ENCODE measurements at places on chromosomes 11 and 22. TPM values are rescaled to one million over a fixed set of nuclear protein-coding genes. Genes with fewer than 3 reads are reported as not detected.
A peak's percentile ranks its signal among the peaks of the same experiment; 100 is the strongest.

OR8G5 gene
- total RNA-seq = not detected

DNA sequence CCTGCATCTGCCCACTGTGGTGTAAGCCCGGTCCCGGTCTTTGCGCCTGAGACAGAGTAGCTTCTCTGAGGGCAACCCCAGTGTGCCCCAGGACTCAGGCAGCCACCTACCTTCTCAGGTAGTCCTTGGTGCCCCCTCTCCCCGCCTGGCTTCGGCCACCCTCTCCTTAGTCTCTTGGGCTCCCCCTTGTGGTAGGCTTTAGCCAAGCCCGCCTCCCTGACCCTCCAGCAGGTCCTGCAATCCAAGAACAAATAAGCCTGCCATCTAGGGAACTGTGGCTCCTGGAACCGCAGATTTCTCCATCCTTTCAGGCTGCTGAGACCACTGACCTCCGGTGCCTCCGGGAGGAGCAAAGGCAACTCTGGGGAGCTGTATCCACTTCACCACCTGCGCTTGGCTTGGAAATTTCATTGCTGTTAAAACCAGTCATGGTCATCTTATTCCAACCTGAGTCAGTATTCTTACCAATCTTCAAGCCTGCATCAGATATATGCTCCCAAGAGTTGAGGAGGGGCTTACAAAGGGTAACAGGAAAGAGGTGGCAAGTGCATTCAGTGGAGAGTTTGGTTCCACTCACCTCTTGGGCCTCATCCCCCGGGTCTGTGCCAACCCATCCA lies 52.8 kb upstream of the TENM4 start:
- peaks cover 5% of the 10 kb centered on the region for H3K27me3 ChIP-seq
- no peaks in the 10 kb centered on the region for H3K36me3 ChIP-seq
- no peak overlapping the region for H3K27ac ChIP-seq

- H3K4me1 ChIP-seq = peaks cover 31% of the 10 kb centered on the region
- no peak overlapping the region for H3K27ac ChIP-seq
Observed at GRCh38 chr11:115924744-115925567, 420.7 kb upstream of the CADM1 start.

DNA sequence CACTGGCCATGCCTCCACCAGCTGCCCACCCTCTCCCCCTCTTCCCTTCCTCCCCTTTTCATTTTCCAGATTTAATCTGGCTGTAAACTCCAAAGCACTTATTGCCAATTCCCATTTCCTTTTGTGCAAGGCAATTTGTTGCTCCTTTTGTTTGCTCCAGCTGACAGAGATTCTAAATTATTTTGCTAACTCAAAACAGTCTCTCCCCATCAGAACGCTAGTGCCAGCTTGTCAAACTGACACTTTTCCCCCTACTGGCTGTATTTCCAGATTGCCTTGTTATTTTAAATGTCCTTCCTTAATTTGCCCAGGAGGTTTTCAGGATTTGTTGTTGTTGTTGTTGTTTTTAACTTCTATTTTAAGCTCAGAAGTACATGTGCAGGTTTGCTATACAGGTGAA lies 57.0 kb upstream of the PAK1 start:
- no peaks in the 10 kb centered on the region for H3K36me3 ChIP-seq
- H3K4me1 ChIP-seq = no peaks in the 10 kb centered on the region
- H3K27me3 ChIP-seq = no peaks in the 10 kb centered on the region
- no peak overlapping the region for H3K27ac ChIP-seq

- no peak overlapping the region for H3K27ac ChIP-seq
- peaks cover 9% of the 10 kb centered on the region for H3K4me1 ChIP-seq
Observed at GRCh38 chr11:72239313-72239848, 4.6 kb downstream of the PHOX2A start.

DNA sequence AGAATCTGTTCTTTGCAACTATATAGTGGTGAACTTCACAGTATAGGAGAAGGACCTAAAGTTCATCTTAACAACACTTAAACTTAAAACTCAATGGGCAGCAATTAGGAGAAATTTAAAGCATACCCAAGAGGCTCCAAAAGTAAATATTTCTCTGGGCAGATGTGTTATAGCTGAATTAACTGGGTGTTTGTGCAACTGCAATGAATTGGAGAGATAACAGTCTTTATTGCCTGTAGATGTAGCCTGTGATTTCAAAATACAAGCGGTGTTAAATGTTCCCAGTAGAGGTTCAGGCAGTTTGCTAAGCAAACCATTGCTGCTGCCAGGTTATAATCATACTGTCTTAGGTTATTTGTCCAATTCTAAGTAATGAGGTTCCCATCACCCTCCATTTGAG lies 294.1 kb upstream of the MTNR1B start:
- H3K27ac ChIP-seq = no peak overlapping the region
- H3K4me1 ChIP-seq = peaks cover 7% of the 10 kb centered on the region
- no peak overlapping the region for H3K4me3 ChIP-seq
- DNase-seq = no peak
- H3K36me3 ChIP-seq = no peaks in the 10 kb centered on the region
- H3K27me3 ChIP-seq = no peaks in the 10 kb centered on the region

DNA sequence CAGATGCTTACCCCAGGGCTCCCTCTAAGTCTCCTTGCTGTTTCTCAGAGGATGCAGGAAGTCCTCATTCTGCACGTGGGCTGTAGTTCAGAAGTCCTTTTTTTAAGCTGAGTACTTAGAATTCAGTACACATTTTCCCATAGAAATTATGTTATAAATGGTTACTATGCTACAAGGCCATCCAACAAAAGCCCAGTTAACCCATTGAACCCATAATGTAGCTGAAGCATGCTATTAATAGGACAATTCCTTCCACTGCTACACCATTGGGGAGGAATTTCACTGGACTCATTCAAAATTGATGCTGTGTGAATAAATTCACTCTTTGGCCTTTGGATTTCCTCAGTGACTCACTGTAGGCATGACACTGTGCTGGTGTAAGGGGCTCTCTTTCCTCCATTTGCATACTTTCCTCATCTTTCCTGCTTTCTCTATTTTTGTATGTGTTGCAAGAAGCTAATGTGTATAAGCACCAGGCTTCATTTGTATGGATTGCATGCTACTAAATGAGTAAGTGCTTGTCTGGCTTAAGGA lies 148.0 kb downstream of the NTM start:
- H3K4me3 ChIP-seq = no peak overlapping the region
- DNase-seq = no peak
- no peaks in the 10 kb centered on the region for H3K4me1 ChIP-seq
- H3K36me3 ChIP-seq = no peaks in the 10 kb centered on the region

GRCh38 chr11:91011503-91011902 lies 788.7 kb upstream of the CHORDC1 start:
- H3K36me3 ChIP-seq = no peaks in the 10 kb centered on the region
- DNase-seq = no peak
- no peak overlapping the region for H3K4me3 ChIP-seq
- no peak overlapping the region for H3K27ac ChIP-seq

TRIM49 gene
- total RNA-seq = not detected

DNA sequence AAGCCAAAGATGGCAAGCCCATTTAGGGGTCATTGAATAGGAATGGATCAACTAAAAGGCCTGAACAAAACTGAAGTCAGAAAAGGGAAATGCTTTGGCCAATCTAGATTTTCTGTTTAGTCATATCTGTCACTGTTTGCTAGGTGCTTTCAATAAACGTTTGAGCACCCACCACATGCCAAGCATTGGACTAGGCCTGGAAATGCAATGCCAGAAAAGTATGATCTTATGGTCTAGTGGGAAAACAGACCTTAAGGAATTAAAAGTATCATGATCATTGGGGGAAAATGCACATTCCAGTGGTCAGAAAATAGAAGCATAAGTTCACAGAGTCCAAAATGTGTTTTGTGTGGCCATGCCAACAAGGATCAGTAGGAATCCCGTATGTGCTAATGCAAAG lies 76.8 kb upstream of the BIRC3 start:
- H3K4me3 ChIP-seq = no peak overlapping the region
- no peaks in the 10 kb centered on the region for H3K27me3 ChIP-seq
- DNase-seq = no peak
- H3K4me1 ChIP-seq = peaks cover 3% of the 10 kb centered on the region
- H3K36me3 ChIP-seq = peaks cover 2% of the 10 kb centered on the region

GRCh38 chr11:13859892-13860291 lies 102.6 kb upstream of the SPON1 start:
- H3K27ac ChIP-seq = no peak overlapping the region
- H3K4me1 ChIP-seq = peaks cover 2% of the 10 kb centered on the region
- H3K36me3 ChIP-seq = no peaks in the 10 kb centered on the region
- H3K4me3 ChIP-seq = no peak overlapping the region

OR56A1 gene
- total RNA-seq = not detected

FGF19 gene
- total RNA-seq = not detected

GRCh38 chr11:35066783-35067423 lies 72.1 kb upstream of the CD44 start:
- no peak for DNase-seq
- no peak overlapping the region for H3K4me3 ChIP-seq
- peaks cover 2% of the 10 kb centered on the region for H3K36me3 ChIP-seq

OR8D4 gene
- total RNA-seq = 0.58 TPM

DNA sequence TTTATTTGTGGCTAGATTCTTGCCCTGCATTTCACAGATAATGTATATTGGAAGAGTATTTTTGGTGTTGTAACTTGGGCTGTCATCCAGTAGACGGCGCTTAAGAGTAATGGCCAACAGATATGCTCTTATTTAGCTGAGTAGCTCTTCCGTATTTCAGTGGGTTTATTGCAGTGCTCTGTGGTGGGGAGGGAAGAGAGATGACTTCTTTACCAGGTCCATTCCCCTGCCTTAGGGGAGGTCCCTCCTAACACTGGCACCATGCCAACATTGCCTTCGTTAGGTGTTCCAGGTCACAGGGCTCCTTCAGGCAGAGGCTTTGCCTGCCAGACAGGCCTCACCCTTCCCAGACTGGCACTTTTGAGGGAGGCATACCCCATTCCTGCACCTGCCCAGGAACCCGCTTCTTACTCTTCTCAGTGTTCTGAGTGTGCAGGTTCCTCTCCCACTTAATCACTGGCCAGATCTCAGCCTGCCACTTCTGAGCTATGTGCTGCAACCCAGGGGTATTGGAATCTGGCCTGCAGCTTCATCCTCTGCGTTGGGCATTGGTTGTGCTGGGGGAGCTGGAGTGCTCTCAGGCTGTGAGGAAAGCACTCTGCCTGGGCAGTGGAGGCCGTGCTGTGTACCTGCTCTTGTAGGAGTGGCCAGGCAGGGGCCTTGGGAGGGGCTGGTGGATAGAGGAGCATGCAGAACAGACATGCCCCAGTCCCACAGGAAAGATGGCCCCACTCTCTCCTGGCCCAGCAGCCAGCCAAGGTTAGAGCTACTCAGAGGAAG lies 29.4 kb upstream of the SLN start:
- no peak for DNase-seq
- no peaks in the 10 kb centered on the region for H3K4me1 ChIP-seq
- no peak overlapping the region for H3K27ac ChIP-seq
- H3K4me3 ChIP-seq = no peak overlapping the region

- H3K4me3 ChIP-seq = no peak overlapping the region
- no peak for DNase-seq
- no peaks in the 10 kb centered on the region for H3K27me3 ChIP-seq
- H3K36me3 ChIP-seq = no peaks in the 10 kb centered on the region
- H3K4me1 ChIP-seq = peaks cover 1% of the 10 kb centered on the region
Observed at GRCh38 chr11:20443596-20443995, 56.1 kb downstream of the PRMT3 start.

- DNase-seq = no peak
- no peaks in the 10 kb centered on the region for H3K4me1 ChIP-seq
- H3K36me3 ChIP-seq = no peaks in the 10 kb centered on the region
Observed at GRCh38 chr11:36389811-36390210, 93.7 kb downstream of the PRR5L start.

DNA sequence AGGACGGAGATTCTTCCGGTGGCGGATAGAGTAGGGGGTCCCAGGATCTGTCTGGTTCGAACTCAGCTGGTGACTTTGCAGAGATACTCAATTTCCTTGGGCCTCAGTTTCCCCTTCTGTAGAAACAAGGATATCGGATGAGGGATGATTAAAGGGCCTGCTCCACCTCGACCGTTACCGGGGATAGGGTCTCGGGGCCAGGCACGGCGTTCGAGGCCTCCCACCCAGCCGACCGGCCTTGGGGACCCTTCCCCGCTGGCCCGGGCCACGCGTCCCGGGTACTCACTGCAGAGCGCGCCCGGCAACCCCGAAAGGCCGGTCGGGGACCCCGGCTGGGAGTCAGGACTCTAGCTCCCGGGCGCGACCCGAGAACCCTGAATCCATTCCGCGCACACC lies 321 bp downstream of the RHBDD3 start:
- no peaks in the 10 kb centered on the region for H3K27me3 ChIP-seq
- DNase-seq = no peak
- peak overlapping the region; percentile 100 for H3K27ac ChIP-seq
- peak overlapping the region; percentile 86 for H3K4me3 ChIP-seq
- peaks cover 18% of the 10 kb centered on the region for H3K36me3 ChIP-seq

- H3K4me1 ChIP-seq = peaks cover 2% of the 10 kb centered on the region
- no peak for DNase-seq
- no peak overlapping the region for H3K4me3 ChIP-seq
- H3K27me3 ChIP-seq = peaks cover 75% of the 10 kb centered on the region
- H3K36me3 ChIP-seq = no peaks in the 10 kb centered on the region
- H3K27ac ChIP-seq = no peak overlapping the region
Observed at GRCh38 chr11:126502982-126503381, 147.5 kb downstream of the ST3GAL4 start.

MS4A14 gene
- total RNA-seq = not detected

DNA sequence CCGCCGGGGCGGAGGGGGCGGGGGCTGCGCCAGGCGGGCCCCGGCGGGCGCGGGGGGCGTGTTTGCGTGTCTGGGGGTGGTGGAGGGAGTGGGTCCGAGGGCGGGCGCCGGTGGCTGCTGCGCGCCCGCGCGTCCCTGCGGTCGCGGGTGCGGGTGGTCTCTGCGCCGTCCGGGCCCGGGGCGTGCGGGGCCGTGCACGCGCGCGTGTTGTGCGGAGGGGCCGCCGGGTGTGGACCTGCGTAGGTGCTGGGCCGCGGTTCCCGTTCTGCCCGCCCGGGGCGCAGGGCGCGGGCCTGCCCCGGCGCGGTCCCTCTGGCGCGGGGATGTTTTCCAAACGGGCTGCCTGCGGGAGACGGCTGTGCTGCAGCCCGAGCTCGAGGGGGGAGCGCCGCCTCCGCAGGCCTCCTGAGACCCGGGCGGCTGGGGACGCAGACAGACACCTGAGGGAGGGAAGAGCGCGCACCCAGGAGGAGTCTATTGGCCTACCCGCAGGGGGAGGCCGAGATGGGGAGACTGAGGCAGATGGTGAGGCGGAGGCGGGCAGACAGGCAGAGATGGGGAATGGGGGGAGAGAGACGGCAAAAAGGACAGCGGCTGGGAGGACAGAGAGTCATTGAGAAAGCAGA lies 442 bp downstream of the PELI3 start:
- H3K4me3 ChIP-seq = peak overlapping the region; percentile 85
- peaks cover 4% of the 10 kb centered on the region for H3K4me1 ChIP-seq
- H3K27me3 ChIP-seq = peaks cover 7% of the 10 kb centered on the region
- peaks cover 2% of the 10 kb centered on the region for H3K36me3 ChIP-seq
- peak overlapping the region; percentile 79 for H3K27ac ChIP-seq
- peak; percentile 49 for DNase-seq

- H3K27ac ChIP-seq = no peak overlapping the region
- no peak for DNase-seq
- no peaks in the 10 kb centered on the region for H3K36me3 ChIP-seq
- H3K4me1 ChIP-seq = no peaks in the 10 kb centered on the region
- H3K4me3 ChIP-seq = no peak overlapping the region
Observed at GRCh38 chr11:116221351-116221750, 551.4 kb downstream of the BUD13 start.

GRCh38 chr11:64230985-64231365 lies 627 bp downstream of the DNAJC4 start:
- H3K27ac ChIP-seq = peak overlapping the region; percentile 23
- H3K4me1 ChIP-seq = peaks cover 19% of the 10 kb centered on the region
- H3K36me3 ChIP-seq = no peaks in the 10 kb centered on the region
- peak overlapping the region; percentile 78 for H3K4me3 ChIP-seq

All from progenitor cell of endocrine pancreas (in vitro differentiated cells).